Upper lobe of right lung (tissue), 1 donor: ENCODE measurements at places on chromosomes 6 and 20.

DNA sequence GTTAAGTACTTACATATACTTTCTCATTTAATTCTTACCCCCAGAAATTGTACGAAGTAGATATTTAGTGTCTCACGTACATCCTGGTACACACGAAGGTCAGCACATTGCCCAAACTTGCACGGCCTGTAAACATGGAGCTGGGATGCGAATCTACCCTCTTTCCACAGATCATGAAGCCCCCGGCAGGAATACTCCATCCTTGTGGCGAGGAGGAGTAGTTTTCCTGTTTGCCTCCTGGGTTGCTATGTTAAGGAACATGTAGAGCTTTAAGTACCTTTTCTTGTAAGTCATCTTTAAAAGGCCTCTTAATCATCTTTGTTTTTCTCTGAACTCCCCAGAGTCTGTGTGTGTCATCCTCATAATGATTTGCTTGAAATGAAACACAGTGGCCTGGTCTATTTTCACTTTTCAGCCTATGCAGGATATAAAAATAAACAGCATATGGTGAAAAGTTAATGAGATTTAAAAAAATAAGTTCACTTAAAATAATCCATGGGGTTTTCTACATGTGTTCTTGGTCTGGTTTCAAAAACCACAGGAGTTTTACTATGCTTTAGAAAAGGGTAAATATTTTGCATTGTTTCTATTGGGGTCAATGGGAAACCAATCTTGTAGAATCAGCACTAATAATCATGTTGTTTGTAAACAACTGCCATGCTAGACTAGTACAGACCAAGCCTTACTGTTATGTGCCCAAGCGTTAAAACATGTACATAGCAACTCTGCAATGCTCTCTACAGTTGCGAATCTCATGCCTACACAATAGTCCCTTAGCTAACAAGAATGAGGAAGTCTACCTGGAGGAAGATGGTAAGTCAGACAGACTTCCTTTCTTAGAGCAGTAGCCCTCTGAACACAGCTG is 9.3 kb upstream of the ARID1B start:
- DNase-seq = no peak
- H3K4me3 ChIP-seq = no peak overlapping the region
- no peaks in the 10 kb centered on the region for H3K36me3 ChIP-seq
- no peak overlapping the region for H3K27ac ChIP-seq

DNA sequence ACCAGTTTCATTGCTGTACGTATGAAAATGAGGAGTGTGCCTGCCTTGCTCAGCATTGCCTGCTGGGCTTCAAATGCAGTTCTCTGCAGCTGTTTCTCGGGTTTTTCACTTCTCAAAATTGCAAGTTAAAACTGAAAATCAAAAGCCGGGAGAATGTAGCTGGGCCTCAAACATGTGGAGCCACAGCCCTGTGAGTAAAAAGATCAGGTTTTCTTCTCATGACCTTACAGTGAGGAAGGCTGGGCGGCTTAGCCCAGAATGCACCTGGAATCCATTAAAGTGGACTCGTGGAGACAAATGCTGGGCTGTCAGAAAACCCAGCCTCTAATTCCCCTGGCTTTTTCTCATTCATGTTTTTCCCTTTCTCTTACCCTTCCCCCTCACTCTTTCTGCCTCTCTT is 34.4 kb downstream of the DSE start:
- no peak for DNase-seq
- no peak overlapping the region for H3K4me3 ChIP-seq
- H3K27me3 ChIP-seq = no peaks in the 10 kb centered on the region
- no peaks in the 10 kb centered on the region for H3K36me3 ChIP-seq
- peak overlapping the region; percentile 33 for H3K27ac ChIP-seq
- peaks cover 8% of the 10 kb centered on the region for H3K4me1 ChIP-seq

DNA sequence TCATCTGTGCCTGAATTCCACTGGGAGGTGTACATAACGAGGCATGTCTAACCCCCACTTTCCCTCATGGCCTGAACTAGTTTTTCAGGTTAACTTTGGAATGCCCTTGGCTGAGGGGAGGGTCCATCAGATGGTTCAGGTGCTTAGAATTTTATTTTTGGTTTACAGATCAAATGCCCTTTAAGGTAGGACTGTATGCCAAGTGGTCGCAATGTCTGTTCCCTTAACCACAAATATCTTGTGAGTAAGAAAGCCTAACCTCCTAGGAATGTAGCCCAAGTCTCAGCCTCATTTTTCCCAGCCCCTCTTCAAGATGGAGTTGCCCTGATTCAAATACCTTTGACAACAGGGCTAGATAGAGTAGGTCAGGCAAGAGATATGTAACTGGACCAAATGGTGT is 78.4 kb downstream of the RNASET2 start:
- no peak overlapping the region for H3K4me3 ChIP-seq
- H3K4me1 ChIP-seq = no peaks in the 10 kb centered on the region
- no peak overlapping the region for H3K27ac ChIP-seq
- no peaks in the 10 kb centered on the region for H3K27me3 ChIP-seq
- DNase-seq = no peak

DNA sequence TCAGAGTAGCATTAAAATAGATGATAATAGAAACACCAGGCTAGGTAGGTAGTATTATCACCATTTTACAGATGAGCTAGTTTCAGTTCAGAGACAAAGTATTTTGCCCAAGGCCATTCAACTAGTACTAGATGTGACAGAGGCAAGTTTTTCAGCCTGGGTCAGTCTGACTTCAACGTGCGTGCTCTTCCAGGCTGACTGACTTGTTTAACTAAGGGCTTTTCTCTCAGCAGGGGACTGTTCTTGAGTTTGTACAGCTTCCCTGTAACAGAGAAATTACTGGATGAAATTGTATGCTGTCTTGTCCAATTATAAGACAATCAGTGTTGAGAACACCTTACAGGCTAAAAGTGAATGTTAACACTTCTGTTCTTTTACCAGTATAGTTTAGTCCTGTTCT is 333.5 kb upstream of the MAN1A1 start:
- H3K4me1 ChIP-seq = no peaks in the 10 kb centered on the region
- H3K4me3 ChIP-seq = no peak overlapping the region
- no peaks in the 10 kb centered on the region for H3K36me3 ChIP-seq
- H3K27me3 ChIP-seq = no peaks in the 10 kb centered on the region

GRCh38 chr6:109079981-109080380 is 14.7 kb downstream of the SESN1 start:
- no peak overlapping the region for H3K27ac ChIP-seq
- no peak for DNase-seq
- H3K4me1 ChIP-seq = no peaks in the 10 kb centered on the region
- no peak overlapping the region for H3K4me3 ChIP-seq

DNA sequence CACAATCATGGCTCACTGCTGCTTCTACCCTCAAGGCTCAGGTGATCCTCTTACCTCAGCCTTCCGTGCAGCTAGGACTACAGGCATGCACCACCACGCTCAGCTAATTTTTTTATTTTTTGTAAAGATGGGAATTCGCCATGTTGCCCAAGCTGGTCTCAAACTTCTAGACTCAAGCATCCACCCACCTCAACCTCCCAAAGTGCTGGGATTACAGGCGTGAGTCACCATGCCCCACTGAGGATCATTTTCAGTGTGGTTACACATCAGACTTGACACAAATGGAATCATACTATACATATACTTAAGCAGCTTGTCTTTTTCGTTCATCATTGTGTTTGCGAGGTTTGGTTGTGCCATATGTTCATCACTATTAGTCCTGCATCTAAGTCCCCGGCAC is 26.6 kb downstream of the ZC3H12D start:
- no peak for DNase-seq
- H3K36me3 ChIP-seq = no peaks in the 10 kb centered on the region
- peaks cover 23% of the 10 kb centered on the region for H3K4me1 ChIP-seq
- H3K27ac ChIP-seq = no peak overlapping the region

DNA sequence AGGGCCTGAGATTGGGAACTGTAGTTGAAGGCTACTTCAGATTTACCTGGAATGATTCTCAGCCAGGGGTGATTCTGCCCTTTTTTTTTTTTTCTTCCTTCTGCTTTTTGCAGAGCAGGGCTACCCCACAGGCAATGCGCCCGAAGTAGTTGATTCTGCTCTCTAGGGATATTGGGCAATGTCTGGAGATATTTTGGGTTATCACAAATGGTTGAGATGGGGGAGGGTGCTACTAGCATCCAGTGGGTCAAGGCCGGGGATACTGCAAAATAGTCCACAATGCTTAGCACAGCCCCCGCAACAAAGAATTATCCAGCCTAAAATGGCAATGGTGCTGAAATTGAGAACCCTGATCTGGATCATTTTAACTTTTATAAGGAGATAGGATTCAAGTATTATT is 71.2 kb upstream of the ZMYND8 start:
- no peak overlapping the region for H3K27ac ChIP-seq
- peaks cover 3% of the 10 kb centered on the region for H3K4me1 ChIP-seq
- DNase-seq = no peak

DNA sequence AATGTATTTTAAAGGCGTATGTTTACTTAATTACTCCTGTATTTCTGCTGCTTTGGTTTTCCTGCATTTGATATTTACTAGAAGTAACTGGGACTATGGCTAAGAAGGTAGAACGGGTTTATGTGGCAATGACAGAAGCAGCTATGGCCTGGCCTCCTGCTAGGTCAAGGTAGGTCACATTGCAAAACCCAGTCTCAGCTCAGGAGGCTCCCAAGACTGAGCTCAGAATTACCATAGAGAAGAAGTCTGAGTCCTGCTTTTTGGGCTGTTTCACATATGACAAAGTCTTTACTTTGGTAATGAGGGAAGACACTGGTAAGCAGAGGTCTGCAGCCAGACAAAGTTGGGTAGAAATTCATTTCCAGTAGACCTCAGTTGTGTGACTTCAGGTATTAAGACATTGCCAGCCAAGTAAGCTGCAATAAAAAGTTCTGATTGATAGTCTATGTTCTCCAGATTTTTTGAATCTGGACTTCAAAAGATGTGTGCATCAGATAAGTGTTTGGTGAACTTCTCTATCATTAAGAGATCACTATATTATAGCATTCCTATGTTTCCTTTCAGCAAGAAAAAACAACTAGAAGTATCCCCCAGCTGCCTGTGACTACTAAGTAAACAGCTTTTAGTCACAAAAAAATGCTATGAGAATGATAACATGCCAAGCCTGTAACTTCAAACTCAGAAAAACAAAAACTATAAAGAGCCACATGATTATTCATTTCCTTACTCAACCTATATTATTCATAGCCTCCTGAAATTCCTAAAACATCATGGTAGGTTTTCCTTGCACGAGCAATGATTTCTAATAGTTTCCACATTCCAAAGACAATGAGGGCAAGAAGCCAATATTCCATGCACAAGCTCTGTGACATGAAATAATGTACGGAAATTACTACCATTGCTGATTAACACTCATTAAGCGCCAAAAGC is 312.3 kb downstream of the HAO1 start:
- H3K27me3 ChIP-seq = no peaks in the 10 kb centered on the region
- H3K4me1 ChIP-seq = no peaks in the 10 kb centered on the region

DNA sequence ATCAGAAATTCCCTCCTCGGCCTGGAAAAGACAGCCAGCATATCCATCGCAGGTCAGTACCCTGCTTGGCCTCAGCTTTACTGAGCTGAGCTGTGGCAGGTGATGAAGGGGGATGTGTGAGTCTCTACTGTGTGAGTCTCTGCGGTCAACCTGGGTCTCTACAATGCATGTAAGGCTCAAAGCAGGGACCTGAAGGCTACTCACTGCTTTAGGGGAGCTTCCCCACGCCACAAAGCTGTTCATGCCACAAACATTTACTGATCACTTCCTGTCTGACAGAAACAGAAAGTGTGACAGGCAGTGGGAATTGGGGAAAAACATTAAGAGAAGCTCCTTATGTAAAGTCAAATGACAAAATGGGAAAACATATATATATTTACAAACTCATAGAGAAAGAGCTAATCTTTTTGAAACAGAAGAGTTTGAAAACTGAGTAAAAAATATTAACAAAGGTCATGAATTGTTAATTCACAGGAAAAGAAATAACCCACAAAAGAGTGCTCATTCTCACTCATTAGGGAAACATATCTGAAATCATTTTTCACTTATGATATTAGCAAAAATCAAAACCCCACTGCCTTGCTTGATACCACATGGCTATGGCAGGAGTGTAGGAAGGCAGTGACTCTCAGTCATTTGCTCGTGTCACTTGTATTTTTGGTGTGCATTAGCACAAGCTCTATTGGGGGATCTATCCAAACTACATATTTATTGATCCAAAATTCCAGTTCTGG is 5.8 kb downstream of the BTN3A3 start:
- H3K4me1 ChIP-seq = peaks cover 32% of the 10 kb centered on the region
- peaks cover 36% of the 10 kb centered on the region for H3K36me3 ChIP-seq
- H3K27ac ChIP-seq = no peak overlapping the region

DNA sequence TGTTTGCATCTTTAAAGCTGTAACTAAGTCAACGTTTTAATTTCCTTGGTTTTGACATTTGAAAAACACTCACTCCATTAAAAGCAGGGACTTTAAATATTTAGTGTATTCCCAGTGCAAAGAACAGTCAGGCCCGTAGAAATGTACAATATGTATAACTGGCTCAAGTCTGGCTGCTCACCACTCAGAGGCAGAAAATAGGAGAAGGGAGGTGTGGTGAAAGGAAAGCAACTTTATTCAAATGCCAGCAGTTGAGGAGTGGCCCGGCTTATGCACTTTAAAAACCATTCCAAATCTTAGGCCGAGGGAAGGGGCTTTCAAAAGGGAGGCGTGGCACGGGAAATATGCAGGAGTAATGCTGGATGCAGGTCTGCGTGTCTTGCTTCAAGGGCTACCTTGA is 120.6 kb downstream of the TMEM200A start:
- no peaks in the 10 kb centered on the region for H3K4me1 ChIP-seq
- H3K27ac ChIP-seq = no peak overlapping the region
- no peak for DNase-seq
- no peak overlapping the region for H3K4me3 ChIP-seq

GRCh38 chr20:58918621-58919020 is 62.4 kb upstream of the NELFCD start:
- H3K36me3 ChIP-seq = no peaks in the 10 kb centered on the region
- no peak overlapping the region for H3K27ac ChIP-seq
- no peak overlapping the region for H3K4me3 ChIP-seq
- no peaks in the 10 kb centered on the region for H3K27me3 ChIP-seq

- no peak overlapping the region for H3K4me3 ChIP-seq
- no peak for DNase-seq
- no peaks in the 10 kb centered on the region for H3K4me1 ChIP-seq
- no peak overlapping the region for H3K27ac ChIP-seq
- no peaks in the 10 kb centered on the region for H3K36me3 ChIP-seq
- no peaks in the 10 kb centered on the region for H3K27me3 ChIP-seq
These were observed 81.5 kb downstream of the HAO1 start for GRCh38 chr20:7858734-7859250.

DNA sequence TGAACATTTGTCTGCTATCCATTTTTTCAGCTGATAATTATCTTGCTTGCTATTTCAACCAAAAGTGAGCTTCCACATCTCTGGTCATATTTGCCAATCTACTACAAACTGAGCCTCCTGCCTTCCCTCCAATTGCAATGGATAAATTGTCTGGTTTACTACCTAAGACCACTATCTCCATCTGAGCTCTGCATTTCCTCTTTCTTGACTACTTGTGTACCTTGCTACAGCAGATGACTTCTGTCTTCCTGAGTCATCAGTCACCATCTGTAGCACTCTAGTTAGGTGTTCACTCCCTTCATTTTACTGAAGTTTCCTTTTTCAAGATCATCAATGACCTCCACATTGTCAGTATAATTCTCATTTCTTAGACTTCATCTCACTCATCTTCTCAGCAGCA is 33.5 kb upstream of the PHIP start:
- H3K27ac ChIP-seq = no peak overlapping the region
- no peak for DNase-seq
- H3K36me3 ChIP-seq = no peaks in the 10 kb centered on the region
- H3K4me1 ChIP-seq = no peaks in the 10 kb centered on the region
